ENCODE measurements at places on chromosomes 1 and 21.

GRCh38 chr21:33968995-33969348 is 53.4 kb upstream of the ATP5PO start:
- H3K27me3 ChIP-seq: no peaks in the 10 kb centered on the region
- H3K4me1 ChIP-seq: peaks cover 30% of the 10 kb centered on the region
- no peak overlapping the region for H3K4me3 ChIP-seq
- no peaks in the 10 kb centered on the region for H3K36me3 ChIP-seq

DNA sequence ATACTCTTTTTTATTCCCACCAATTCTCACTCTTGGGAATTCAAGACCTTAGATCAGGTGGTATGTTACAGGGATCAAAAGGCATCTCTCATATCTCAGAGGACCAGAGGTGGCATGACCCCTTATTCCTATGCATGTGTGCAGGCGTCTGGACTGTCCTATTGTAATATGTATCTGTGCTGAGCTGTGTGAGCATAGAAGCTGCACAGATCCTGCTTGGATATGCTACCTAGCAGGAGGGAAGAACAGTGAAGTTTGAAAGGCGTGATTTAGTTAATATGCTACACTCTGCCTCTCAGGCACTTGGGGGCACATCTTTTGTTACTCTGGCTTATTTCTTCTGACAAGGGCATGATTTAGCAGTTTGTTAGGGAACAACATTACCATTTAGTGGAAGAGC is 86.7 kb upstream of the ZRANB2 start:
- H3K4me3 ChIP-seq: no peak overlapping the region
- DNase-seq: no peak
- no peaks in the 10 kb centered on the region for H3K36me3 ChIP-seq
- H3K27me3 ChIP-seq: no peaks in the 10 kb centered on the region

DNA sequence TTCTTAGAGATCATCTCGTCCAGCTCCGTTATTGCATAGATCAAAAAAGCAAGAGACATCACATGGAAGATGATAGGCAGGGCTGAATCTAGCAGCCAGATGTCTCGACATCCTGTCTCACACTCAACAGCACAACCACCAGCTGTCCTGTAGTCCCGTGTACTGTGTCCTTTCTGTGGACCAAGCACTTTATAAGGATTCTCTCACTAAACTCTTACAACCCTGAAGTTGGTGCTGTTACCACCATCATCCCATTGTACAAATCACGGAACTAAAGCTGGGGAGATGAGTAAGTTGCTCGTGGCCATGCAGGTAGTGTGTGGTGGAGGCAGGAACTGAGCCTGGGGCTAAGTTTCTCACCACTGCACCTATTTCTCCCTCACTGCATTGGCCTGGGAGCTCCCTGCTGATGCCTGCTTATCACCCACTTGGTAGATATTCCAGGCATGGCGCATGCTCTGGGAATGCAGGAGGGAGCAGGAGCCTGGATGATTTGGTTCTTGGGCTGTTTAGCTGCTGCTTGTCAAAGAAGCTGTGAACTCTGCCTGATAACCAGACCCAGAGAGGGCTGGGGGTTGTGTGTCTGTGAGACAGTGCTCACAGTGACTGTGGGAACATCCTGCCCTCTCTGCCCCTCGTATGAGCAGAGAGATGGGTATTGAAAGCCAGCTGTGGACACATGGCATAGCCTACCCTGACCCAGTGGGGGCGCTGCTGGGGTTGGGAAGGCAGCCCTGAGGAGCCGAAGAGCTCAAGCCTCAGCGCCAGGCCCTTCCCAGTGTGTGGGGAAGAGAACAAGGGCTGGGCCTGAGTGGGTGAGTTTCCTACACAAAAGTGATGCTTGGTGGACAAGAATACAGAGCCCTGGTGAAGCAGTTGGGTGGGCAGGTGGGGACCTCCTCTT is 13.6 kb downstream of the PPFIA4 start:
- peak; percentile 42 for DNase-seq
- H3K36me3 ChIP-seq: no peaks in the 10 kb centered on the region
- H3K27me3 ChIP-seq: no peaks in the 10 kb centered on the region
- H3K27ac ChIP-seq: no peak overlapping the region

- no peaks in the 10 kb centered on the region for H3K36me3 ChIP-seq
- H3K27me3 ChIP-seq: no peaks in the 10 kb centered on the region
- no peak overlapping the region for H3K27ac ChIP-seq
- no peak overlapping the region for H3K4me3 ChIP-seq
- H3K4me1 ChIP-seq: no peaks in the 10 kb centered on the region
- DNase-seq: no peak
These were observed 17.8 kb downstream of the ZNF670 start for GRCh38 chr1:247060771-247061170.

GRCh38 chr1:48023488-48023887 is 26.3 kb upstream of the TRABD2B start:
- no peak overlapping the region for H3K27ac ChIP-seq
- H3K4me1 ChIP-seq: peaks cover 8% of the 10 kb centered on the region
- no peak overlapping the region for H3K4me3 ChIP-seq
- no peaks in the 10 kb centered on the region for H3K27me3 ChIP-seq
- no peak for DNase-seq
- no peaks in the 10 kb centered on the region for H3K36me3 ChIP-seq

GRCh38 chr1:18646786-18647410 is 16.3 kb downstream of the PAX7 start:
- no peak for DNase-seq
- peaks cover 87% of the 10 kb centered on the region for H3K27me3 ChIP-seq
- H3K27ac ChIP-seq: no peak overlapping the region
- H3K4me1 ChIP-seq: no peaks in the 10 kb centered on the region

DNA sequence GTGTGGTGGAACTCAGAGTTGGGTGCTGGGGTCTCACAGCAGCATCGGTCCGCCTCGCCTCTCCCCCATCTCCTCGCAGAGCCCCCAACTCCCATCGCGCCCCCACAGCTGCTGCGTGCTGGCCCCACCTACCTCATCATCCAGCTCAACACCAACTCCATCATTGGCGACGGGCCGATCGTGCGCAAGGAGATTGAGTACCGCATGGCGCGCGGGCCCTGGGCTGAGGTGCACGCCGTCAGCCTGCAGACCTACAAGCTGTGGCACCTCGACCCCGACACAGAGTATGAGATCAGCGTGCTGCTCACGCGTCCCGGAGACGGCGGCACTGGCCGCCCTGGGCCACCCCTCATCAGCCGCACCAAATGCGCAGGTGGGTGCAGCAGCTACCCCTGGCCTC is 24.2 kb downstream of the PTPRU start:
- no peak overlapping the region for H3K4me3 ChIP-seq
- H3K4me1 ChIP-seq: peaks cover 2% of the 10 kb centered on the region
- H3K27me3 ChIP-seq: no peaks in the 10 kb centered on the region

DNA sequence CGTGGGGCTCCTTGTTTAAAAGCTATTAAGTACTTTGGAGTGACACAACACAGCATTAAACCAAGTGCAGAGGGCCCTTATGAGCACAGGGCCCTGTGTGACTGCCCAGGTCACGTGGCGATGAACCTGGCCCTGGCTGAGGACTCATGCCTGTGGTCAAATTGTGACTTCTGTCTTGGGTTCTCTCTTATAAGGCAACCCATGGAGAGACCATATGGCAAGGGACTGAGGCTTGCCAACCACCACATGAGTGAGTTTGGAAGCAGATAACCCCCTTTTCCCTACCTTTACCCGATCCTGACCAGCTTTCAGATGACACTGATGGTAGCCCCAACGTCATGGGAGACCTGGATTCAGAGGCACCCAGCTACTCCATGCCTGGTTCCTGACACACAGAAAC is 140.5 kb downstream of the ZBTB18 start:
- H3K36me3 ChIP-seq: no peaks in the 10 kb centered on the region
- H3K27ac ChIP-seq: no peak overlapping the region
- no peak overlapping the region for H3K4me3 ChIP-seq
- no peak for DNase-seq
- H3K27me3 ChIP-seq: no peaks in the 10 kb centered on the region
- H3K4me1 ChIP-seq: no peaks in the 10 kb centered on the region

- H3K36me3 ChIP-seq: no peaks in the 10 kb centered on the region
- H3K27me3 ChIP-seq: no peaks in the 10 kb centered on the region
- no peak overlapping the region for H3K27ac ChIP-seq
- DNase-seq: no peak
These were observed 73.3 kb upstream of the ARHGAP29 start for GRCh38 chr1:94310570-94311270.

DNA sequence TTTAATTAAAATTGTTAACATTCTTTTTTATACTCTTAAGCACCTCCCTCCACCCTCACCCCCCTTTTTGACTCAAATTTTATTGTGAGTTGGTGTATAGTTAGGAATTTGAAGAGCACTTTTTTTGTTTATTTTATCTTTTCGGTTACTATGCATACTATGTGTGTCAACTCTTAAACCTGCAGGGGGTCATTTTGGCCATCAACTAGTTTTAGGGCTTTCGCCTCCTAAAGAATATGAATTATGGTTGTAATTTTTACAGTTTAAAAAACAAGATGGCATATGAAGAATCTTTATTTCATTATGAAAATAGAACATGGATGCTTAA is 9.7 kb downstream of the BACH1 start:
- H3K27ac ChIP-seq: no peak overlapping the region
- H3K4me1 ChIP-seq: peaks cover 47% of the 10 kb centered on the region
- no peak overlapping the region for H3K4me3 ChIP-seq
- no peaks in the 10 kb centered on the region for H3K27me3 ChIP-seq
- DNase-seq: no peak

GRCh38 chr21:36047139-36047538 is 13.2 kb downstream of the SETD4 start:
- DNase-seq: no peak
- H3K27ac ChIP-seq: no peak overlapping the region
- H3K27me3 ChIP-seq: no peaks in the 10 kb centered on the region

DNA sequence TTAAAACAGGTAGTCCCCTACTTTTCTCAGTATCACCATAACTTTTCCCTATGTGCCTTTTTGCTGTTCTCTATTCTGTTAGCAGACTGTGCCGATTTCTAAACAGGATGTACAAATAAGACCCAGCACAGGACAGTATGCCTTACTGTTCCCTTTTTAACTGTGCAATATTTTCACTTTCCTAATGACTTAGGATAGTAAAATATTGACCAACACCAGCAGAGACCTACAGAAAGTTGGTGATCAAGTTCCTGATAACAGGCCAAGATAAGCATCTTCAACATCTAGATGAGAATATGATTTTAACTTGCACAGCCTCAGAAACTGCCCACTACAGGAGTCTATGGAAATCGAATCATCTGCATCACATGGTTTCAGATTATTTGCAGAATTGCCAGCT is 42.0 kb downstream of the ADSS2 start:
- no peak for DNase-seq
- H3K27me3 ChIP-seq: no peaks in the 10 kb centered on the region
- H3K36me3 ChIP-seq: peaks cover 51% of the 10 kb centered on the region
- no peak overlapping the region for H3K27ac ChIP-seq

DNA sequence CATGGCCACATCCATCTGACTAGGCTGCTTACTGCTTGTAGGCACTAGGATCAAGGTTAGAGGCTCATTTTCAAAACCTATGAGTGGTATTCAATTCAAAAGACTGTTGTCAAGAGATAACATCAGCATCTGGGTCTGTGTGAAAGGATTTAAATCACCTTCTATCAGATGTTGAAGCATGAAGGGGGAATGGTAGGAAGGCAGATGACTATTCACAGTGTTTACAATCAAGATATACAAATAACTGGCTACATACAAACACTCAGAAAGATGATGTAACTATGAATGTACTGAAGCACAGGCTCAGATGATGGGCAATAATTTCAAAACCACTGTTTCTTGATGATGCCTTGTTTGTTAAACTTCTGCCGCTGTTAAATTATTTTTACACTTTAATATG is 249.2 kb downstream of the SLC45A1 start:
- DNase-seq: no peak
- no peaks in the 10 kb centered on the region for H3K27me3 ChIP-seq
- H3K36me3 ChIP-seq: no peaks in the 10 kb centered on the region
- H3K4me1 ChIP-seq: no peaks in the 10 kb centered on the region

GRCh38 chr1:150887018-150887417 is at the start of gene CTXND2:
Gene CTXND2 (plus strand): TSS chr1:150887136. CDS start chr1:150912315, 25,179 bp downstream.
- H3K27me3 ChIP-seq: no peaks in the 10 kb centered on the region
- H3K36me3 ChIP-seq: no peaks in the 10 kb centered on the region
- H3K27ac ChIP-seq: no peak within 1 kb of the TSS
- DNase-seq: no peak
- peaks cover 4% of the 10 kb centered on the region for H3K4me1 ChIP-seq

- no peak overlapping the region for H3K27ac ChIP-seq
- no peak overlapping the region for H3K4me3 ChIP-seq
- no peak for DNase-seq
- no peaks in the 10 kb centered on the region for H3K27me3 ChIP-seq
- no peaks in the 10 kb centered on the region for H3K36me3 ChIP-seq
These were observed 67.6 kb downstream of the RGS13 start for GRCh38 chr1:192703283-192704206.

- H3K4me1 ChIP-seq: peaks cover 48% of the 10 kb centered on the region
- H3K27ac ChIP-seq: peak overlapping the region; percentile 97
- H3K36me3 ChIP-seq: no peaks in the 10 kb centered on the region
- no peak overlapping the region for H3K4me3 ChIP-seq
- H3K27me3 ChIP-seq: no peaks in the 10 kb centered on the region
- DNase-seq: peak; percentile 67
These were observed 126.9 kb upstream of the TMPRSS2 start for GRCh38 chr21:41634858-41635257.

DNA sequence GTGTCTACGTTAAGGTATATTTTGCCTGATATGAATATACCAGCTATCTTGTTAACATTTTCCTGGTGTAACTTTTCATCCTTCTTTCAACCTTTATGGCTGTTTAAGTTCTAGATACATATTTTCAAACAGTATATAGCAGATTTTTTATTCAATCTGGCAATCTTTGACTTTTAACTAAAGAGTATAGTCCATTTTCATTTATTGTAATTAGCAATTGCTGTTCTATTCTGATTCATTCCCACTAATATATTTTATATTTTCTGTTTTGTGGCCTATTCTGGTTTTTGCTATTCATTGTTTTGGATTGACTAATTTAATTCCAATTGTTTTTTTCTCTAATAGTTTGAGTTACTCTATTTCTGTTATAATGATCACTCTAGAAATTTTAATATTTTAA is 7.3 kb upstream of the C1orf162 start:
- no peak overlapping the region for H3K4me3 ChIP-seq
- no peak for DNase-seq
- H3K36me3 ChIP-seq: peaks cover 13% of the 10 kb centered on the region
- H3K27me3 ChIP-seq: no peaks in the 10 kb centered on the region

- H3K4me1 ChIP-seq: no peaks in the 10 kb centered on the region
- no peak overlapping the region for H3K4me3 ChIP-seq
- no peaks in the 10 kb centered on the region for H3K36me3 ChIP-seq
- DNase-seq: no peak
- H3K27ac ChIP-seq: no peak overlapping the region
These were observed 248.8 kb upstream of the ADGRL2 start for GRCh38 chr1:81551946-81552345.
